ENCODE measurements at places on chromosomes 6 and 20.

DNA sequence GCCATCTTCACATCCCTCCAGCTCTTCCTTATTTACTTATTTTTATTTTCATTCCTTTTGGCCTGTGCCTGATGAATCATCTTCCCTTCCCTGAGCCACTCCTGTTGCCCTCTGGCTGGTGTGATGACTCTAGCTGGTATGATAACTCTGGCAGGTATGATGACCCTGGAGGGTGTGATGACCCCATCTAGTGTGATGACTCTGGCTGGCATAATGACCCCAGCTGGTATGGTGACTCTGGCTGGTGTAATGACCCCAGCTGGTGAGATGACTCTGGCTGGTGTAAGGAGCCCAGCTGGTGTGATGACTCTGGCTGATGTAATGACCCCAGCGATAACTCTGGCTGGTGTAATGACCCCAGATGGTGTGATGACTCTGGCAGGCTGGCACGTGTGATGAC, 426.8 kb downstream of the QKI start:
- DNase-seq = no peak

DNA sequence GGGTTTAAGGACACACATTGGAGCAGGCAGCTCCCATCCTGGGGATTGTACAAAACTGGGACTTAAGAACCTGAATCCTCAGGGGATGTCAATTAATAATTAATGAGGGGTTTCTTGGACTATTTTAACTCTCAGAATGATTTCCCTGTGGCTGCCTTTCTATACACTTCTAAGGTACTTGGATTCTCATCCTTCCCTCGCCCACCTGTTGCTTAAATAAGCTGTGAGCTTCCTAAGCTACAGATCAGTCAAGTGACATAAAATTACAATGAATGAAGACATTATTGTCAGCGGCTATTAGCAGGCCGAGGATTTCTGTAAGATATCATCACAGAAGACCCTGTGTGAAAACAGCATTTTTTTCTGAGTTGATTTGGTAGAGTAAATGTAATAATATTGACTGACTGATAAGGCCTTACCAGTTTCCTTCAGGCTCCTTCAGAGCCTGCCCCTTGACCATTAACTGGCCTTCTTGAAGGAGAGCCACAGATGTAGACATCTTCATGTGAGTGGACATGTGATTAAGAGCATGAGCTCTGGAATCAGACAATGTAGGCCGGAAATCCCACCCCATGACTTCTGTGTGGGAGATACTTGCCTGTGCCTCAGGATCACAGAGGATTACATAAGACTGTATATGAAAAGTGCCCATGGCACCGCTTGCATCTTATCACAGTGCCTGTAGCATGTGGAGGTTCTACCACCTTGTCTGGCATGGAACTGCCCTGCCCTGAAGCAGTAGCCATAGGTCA, 101.7 kb downstream of the TULP4 start:
- DNase-seq = no peak

GRCh38 chr6:108556866-108557493, 3.7 kb upstream of the FOXO3 start:
- no peak for DNase-seq

GRCh38 chr6:53986165-53986720, 125.0 kb upstream of the MLIP start:
- DNase-seq = no peak

GRCh38 chr6:106918115-106918514, 56.4 kb downstream of the CD24 start:
- DNase-seq = no peak

DNA sequence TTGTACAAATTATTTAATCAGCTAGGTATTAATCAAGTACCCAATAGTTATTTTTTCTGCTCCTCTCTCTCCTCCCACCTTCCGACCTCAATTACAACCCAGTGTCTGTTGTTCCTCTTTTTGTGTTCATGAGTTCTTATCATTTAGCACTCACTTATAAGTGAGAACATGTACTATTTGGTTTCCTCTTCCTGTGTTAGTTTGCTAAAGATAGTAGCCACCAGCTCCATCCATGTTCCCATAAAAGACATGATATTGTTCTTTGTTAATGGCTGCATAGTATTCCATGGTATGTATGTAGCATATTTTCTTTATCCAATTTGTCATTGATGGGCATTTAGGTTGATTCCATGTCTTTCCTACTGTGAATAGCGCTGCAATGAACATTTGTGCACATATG, 652.8 kb upstream of the CITED2 start:
- no peak for DNase-seq

GRCh38 chr6:129500958-129501739, 208.8 kb downstream of the ARHGAP18 start:
- DNase-seq = no peak

GRCh38 chr6:72414657-72415056, 207.2 kb upstream of the KCNQ5 start:
- no peak for DNase-seq

GRCh38 chr6:56685102-56685733, 42.5 kb upstream of the DST start:
- DNase-seq = no peak

Measured in activated CD8-positive, alpha-beta memory T cell treated with anti-CD3 and anti-CD28 coated beads, Interleukin-2, amount 50 U/mL, for 48 hours (primary cell).